ENCODE measurements at places on chromosomes 7 and 10.

DNA sequence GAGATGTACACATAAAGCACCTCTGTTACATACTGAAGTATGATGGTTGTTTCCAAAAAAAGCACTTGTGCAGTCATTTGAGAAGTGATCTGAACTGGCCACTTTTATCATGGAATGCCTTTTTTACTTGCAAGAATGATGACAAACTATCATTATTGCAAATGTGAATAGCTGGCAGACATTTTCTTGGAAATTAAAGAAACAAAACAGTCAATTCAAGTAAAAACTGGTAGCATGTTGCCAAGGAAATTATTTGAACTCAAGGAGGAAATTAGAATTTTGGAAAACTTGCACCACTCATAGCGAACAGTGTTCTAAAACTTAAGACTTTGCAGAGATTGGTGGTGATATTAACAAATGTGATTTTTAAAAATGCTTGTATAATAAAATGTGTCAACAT, 6.6 kb downstream of the RHEB start:
- DNase-seq: no peak

DNA sequence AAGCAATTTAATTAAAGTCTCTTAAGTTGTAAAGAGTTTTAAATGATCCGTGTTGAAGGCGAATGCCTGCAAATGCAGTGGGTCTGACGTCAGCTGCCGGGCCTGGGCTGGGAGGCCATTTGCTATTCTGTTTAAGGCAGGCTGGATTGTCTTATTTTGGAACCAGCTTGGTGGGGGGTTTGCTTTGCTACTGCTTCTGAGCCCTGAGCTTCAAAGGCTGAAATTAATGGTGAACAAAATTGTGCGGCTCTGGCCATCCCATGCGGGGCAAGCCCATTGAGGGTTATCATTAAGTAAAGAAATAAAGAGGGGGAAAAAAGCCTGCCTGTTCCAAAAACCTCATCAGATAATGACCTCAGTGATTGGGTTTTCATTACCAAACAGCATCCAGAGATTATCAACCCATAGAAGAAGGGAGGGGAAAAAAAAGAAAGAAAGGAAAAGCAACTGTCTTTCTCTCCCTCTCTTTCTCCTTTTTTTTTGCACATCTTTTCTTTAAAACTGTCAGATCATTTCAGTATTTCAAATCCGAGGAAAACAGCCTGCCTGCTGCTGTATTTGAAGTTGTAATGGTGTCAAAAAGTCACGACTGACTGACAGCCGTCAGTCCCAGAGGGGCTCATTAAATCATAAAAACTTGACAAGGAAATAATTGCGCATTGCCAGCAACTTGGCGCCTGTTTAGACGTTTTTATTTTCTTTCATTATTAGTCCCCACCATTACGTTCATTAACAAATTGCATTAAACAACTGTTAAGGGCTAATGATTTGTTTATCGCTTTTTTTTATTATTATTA, 131.9 kb upstream of the TCF7L2 start:
- DNase-seq: no peak

DNA sequence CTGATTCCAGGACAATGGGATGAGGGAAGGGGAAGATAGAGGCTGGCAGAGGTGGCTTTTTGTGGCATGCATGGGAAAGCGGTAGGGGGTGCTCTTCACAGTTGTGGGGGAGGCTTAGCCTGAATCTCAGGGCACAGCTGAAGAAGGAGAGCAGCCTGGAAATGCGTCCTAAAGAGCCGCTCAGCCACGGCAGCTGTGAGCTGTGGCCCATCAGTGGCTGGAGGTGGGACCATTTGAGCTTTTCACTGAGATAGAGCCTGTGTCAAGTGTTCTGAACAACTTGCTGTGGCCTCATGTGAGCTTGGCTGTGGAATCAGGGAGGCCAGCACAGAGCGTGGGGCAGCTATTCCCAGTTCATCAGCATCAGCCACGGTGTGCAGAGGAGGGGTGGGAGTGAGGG, 100.3 kb upstream of the INSYN2A start:
- no peak for DNase-seq

- DNase-seq: no peak
Observed at GRCh38 chr7:40199076-40199802, 64.4 kb downstream of the SUGCT start.

DNA sequence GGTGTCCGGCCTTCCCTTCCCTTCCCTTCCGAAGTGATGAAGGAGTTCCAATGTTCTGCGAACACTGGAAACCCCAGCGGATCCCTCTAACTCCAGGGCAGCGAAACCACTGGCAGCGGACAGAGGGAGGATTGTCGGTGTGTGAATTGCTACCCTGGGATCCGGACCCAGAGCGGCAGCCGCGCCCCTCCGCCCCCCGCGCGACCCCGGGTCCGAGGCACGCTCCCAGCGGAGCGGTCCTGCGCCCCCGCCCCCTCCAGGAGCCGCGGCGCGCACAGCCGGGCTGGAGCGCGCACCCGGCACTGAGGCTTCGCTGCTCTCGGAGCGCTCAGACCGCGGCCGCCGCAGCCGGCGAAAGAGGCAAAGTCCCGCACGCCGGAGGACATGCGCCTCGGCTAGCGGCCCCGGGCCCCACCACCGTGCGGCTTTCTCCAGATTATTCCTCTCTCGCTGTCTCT, at the start of gene PTPRZ1:
PTPRZ1 (plus strand) TSS at position 331 of the 458 bp plus-strand sequence. CDS start 339 bp downstream, outside the sequence.
- DNase-seq: no peak

GRCh38 chr7:149007611-149008010, 20.7 kb downstream of the PDIA4 start:
- no peak for DNase-seq

DNA sequence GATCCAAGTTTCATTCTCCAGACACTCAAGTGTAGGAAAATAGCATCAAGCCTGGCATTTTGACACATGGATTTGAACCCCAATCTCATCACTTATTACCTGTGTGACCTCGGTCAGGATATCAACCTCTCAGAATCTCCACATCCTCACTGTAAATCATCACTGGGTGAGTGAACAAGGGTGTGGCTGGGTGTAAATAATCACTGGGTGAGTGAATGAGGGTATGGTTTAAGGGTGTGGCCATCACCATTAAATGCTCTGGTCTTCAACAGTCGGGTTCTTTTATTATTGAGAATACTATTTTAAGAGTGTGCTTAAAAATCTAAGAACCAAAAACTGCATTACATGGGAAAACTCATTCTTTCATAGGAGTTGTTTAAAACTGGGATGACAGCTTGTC, 200.1 kb downstream of the DOCK4 start:
- DNase-seq: no peak

GRCh38 chr7:75662579-75663301, 76.0 kb downstream of the HIP1 start:
- no peak for DNase-seq

DNA sequence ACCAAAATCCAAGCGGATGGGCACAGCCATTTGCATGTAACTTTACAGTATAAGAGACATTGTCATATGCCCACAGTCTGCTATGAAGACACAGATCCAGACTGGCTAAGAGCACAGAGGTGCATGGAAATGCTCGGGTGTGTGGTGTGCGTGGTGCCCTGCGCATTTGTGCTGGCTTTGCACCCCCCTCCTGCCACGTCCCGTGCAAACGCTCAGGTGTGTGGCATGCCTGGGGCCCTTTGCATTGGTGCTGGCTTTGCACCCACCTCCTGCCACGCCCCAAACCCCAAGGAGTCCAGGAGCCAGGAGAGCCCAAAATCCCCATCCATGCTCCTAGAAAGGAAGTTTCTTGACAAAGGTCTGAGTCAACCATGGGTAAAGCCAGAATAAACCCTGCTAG, 306.2 kb downstream of the PTPRN2 start:
- DNase-seq: no peak

- no peak for DNase-seq
Observed at GRCh38 chr10:600234-600633, 89.2 kb downstream of the DIP2C start.

- no peak for DNase-seq
Observed at GRCh38 chr7:107610323-107610722, 30.3 kb downstream of the BCAP29 start.

DNA sequence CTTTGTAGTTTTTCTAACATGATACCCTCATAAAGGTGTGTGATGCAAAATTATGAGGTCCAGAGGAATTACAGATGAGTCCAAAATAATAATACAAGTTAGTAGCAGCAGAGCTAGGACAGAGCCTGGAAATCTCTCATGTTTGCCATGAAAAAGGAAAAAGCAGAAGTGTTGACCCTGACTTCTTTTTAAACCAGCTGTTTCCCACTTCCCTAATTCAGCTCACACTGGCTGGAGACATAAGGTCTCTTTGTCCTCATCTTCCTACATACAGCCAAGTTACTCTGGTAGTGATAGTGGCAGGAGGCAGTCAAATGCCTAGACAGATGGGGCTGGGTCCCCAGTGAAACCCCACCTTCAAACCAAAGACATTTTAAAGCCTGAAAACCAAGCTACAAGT, 269.2 kb downstream of the C7orf25 start:
- DNase-seq: no peak

- DNase-seq: no peak
Observed at GRCh38 chr7:11332186-11332864, 358.7 kb downstream of the PHF14 start.

GRCh38 chr10:119103903-119104653, at the start of gene DENND10:
Gene DENND10 (plus strand): TSS chr10:119104113. CDS start chr10:119104143, 30 bp downstream.
- peak; percentile 49 for DNase-seq

GRCh38 chr10:12484002-12484918, 134.9 kb downstream of the CAMK1D start:
- no peak for DNase-seq

DNA sequence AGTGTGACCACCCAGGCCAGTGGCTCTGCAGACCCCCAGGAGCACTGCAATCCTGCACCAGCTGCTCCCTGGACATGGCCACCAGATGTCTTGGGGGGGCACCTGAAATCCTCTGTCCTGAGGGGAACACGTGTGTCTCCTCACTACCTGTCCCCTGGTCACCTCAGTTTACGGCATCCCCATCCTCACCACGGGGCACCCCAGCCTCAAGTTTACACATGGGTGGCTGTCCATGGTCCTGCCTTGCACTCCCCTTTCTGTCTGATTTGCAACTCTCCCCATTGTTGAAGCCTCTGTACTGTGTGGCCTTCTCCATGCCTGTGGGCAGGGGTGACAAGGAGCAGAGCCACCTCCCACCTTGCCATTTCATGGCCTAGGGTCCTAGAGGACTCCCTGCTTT, 67.2 kb downstream of the RAMP3 start:
- DNase-seq: no peak

- no peak for DNase-seq
Observed at GRCh38 chr10:77511498-77512218, 126.0 kb downstream of the KCNMA1 start.

DNA sequence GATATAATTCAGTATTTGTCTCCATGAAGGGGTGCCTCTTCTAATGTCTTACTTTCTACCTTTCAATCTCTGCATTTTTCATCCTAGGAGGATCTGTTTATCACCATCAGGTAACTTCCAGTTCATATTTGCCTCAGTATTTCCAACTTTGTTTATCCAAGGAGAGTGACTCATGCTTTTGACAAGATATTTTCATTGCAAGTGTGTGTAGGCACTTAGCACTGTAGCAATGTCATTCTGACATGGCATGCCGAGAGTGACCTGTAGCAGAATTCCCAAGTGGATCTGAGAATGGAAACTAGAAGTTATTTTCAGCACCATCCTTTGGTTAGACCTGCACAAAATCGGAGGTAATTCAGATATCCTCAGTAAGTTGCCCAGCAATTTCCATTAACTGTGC, 129.9 kb downstream of the INHBA start:
- no peak for DNase-seq

GRCh38 chr10:35910234-35910633, 268.1 kb upstream of the FZD8 start:
- DNase-seq: no peak

DNA sequence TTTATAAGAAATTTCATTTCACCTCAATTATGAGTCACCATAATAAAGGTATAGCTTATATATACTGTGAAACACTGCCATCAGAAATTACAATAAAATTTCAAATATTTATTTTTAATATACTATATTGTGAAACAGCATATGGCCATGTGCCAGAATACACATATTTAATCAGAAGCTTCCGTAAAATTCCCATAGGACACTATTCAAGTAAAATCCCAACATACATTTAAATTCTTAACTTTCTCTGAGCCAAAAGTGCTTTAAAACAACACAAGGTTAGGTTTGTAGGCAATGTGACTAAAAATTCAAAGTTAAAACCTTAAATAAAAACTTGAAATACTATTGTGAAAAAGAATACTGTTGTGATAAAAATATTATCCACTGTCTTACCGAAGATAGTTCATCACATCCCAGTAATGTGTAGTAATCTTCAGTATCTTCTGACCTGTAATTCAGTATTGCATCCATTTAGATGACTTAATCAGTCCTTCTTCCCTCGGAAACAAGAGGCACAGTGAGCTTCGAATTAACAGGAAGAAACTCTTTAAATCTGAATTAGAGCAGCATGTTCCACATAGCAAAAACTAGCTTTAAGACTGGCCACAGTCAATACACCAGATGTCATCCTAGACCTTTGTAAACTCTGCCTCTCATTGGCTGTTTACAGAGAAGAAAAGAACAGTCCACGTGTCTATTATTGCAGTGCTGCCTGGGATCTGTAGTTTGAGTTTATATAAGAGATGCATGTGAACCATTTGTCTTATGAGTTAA, at the start of gene DNAJC12:
DNAJC12 (minus strand) TSS at position 648 of the 774 bp plus-strand sequence; CDS start at position 471, 177 bp downstream.
- DNase-seq: no peak

GRCh38 chr10:24457661-24458318, 248.9 kb downstream of the KIAA1217 start:
- no peak for DNase-seq

DNA sequence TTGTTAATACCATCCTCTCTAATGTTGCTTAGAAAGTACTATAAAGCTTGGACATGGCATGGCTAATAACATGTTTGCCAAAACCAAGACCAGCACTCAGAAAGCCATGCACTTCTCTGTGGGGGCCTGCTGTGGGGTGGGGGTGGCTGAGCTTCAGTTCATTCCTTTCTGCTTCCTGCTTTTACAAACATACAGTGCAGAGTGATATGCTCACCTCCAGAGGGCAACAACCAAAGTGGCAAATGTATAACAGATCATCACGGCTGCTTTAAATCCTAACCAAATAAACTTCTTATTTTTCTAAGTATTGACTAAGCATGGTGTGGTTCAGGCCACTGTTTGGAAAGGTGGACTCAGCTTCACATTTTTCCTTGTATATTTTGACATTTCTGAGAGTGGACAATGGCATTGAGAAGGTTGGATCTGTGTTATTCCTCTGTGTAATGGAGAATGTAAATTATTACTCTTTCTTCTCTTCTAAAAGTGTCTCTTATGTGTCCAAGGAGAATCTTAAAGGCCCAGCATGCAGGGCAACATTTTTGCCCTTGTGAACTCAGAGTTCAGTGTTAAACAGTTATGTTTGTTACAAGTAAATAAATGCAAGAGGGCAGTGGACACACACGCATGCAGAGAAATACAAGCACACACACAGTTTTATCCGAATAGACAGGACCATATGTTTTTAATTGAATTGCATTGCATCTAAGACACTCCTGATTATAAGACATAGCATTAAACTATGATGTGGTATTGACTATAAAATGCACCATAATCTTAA, 186.1 kb downstream of the HERPUD2 start:
- no peak for DNase-seq

All from activated CD8-positive, alpha-beta memory T cell treated with anti-CD3 and anti-CD28 coated beads for 1 hour (primary cell).